Stimulated activated CD4-positive, alpha-beta T cell treated with anti-CD3 and anti-CD28 coated beads, Interleukin-2, amount 100 ng/mL, for 24 hours (primary cell): ENCODE measurements at places on chromosomes 12 and 14.

- no peak for DNase-seq
These were observed 15.3 kb downstream of the AREL1 start for GRCh38 chr14:74697543-74697942.

DNA sequence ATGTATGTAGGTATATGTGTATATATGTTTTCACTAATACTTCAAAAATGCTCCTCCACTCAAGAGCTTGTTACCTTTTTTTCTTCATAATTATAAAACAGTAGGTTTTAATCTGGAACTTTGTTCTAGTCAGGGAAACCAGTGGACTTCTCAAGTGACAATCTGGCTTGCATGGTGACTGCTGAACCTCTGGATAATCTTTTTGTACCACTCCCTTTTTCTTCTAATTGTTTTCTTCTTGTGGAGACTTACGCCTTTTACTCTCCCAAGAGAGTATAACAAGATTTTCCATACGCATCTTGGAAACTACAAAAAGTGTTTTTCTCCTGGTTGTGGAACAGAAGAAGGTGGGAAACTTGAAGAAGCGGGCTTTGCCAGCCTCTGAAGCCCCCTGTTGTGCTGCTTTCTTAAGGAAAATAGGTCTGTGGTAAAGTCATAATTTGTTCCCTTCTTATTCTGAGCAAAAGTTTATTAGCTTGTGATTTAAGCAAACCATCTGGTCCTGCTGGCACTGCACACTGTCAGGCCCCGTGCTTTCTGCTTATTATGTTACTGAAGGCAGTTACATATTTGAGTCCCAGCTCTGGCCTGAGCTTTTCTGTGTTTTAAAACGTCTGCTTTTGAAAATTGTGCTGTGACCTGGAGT is 291.8 kb downstream of the ERC1 start:
- DNase-seq: no peak

DNA sequence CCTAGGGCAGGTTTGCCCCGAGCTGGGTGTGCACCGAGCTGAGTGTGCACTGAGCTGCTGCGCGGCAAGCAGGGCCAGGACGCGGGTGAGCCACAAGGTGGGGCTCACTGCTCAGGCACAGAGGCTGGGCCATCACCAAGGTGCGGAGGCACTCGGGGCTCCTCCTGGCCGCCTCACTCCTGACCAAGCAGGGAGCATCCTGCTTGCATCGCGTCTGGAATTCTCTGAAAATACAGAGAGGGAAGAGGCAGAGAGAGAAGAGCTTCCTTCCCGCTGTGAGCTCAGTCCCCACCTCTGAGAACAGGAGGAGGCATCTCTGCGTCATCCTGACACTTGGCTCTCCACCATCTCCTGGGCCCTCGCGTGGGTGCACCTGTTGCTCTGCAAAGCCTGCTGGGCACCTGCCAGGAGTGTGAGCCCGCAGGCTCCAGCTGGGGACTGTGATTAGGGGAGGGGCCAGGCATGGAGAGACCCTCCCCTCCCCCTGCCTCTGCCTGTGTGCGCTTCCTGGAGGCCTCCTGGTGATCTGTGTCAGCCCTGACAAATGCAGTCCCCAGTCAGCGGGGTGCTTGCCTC is 116.3 kb downstream of the GLT1D1 start:
- no peak for DNase-seq

DNA sequence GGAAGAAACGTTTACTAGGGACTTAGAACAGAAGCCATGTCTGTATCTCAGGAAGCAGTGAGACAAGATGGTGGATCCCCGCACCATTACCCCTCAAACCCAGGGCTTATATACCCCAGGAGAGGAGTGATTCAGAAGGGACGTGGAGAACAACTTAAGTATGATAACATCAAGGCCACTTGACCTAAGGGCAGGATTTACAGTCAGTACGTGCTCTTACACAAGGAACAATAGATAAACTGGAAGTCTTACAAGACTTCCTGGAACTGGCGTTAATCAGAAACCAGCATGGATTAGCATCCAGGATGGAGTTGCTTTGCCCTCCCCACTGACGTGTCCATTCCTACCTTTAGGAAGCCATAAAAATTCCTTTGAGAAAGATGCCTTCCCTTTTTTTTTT is 8.6 kb upstream of the ETFBKMT start:
- no peak for DNase-seq

- peak; percentile 32 for DNase-seq
These were observed 732 bp downstream of the SLC25A29 start for GRCh38 chr14:100305324-100306100.

- DNase-seq: no peak
These were observed 29.3 kb downstream of the PRKCH start for GRCh38 chr14:61350427-61351270.

GRCh38 chr12:123091230-123092150 is 59.4 kb downstream of the PITPNM2 start:
- DNase-seq: no peak

DNA sequence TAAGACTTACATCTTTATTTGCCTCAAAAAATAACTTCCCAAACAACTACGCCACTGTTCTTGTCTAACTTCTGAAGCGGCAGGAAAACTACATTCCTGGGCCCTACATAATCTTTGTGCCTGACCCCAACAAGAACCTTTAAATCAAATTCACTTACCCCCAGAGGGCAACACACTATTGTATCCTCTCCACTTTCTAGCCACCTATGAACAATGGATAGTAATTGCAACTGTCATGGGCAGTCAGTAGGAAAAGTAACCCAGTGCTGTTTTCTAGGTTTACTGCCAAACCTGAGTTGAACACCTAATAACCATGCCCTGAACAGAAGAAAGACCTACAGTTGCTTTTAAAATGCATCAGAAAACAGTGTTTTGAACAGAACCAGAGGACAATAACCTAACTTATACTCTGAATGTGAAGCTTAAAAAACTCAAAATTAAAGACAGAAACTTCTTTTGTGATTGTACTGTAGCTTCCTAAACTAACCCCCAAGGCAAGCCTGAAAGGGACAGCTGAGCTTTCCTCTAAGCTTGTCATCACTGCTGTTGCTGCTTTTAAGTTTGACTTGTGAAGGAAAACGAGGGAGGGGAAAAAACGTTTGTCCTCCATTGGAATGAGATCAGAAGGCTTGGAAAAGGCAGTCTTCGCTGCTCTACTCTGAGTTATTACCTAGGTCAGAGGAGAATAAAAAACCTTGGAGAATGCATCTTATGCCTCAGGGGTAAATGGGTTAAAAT is 195.7 kb downstream of the SOX5 start:
- DNase-seq: no peak
